ENCODE measurements at places on chromosomes 7 and 10. TPM values are rescaled to one million over a fixed set of nuclear protein-coding genes. Genes with fewer than 3 reads are reported as not detected.

The MMP21 gene
- 0.07 TPM for total RNA-seq

The HECW1 gene
- not detected for total RNA-seq

The PRRT4 gene
- not detected for total RNA-seq

The HSPA12A gene
- total RNA-seq = 0.13 TPM

The CAMK2B gene
- total RNA-seq = 2.7 TPM

The CFAP43 gene
- 0.07 TPM for total RNA-seq

The DIP2C gene
- 5.1 TPM for total RNA-seq

The ADK gene
- total RNA-seq = 63.2 TPM

The CCDC172 gene
- total RNA-seq = not detected

The BRAF gene
- total RNA-seq = 12.5 TPM

The PLAU gene
- 29.0 TPM for total RNA-seq

The AVL9 gene
- 32.9 TPM for total RNA-seq

The C10orf105 gene
- not detected for total RNA-seq

The CTAGE4 gene
- total RNA-seq = 0.07 TPM

The NPTX2 gene
- 0.26 TPM for total RNA-seq

The HMX3 gene
- total RNA-seq = not detected

The CALML5 gene
- total RNA-seq = not detected

The SRRM3 gene
- total RNA-seq = 0.53 TPM

The DNAJC30 gene
- total RNA-seq = 1.9 TPM

The KLF14 gene
- not detected for total RNA-seq

The NEUROD6 gene
- total RNA-seq = not detected

The PLEKHA1 gene
- 36.2 TPM for total RNA-seq

The LLCFC1 gene
- total RNA-seq = not detected

The ASB4 gene
- total RNA-seq = not detected

The SLC26A5 gene
- not detected for total RNA-seq

The ACTR3C gene
- total RNA-seq = 0.20 TPM

The GBX1 gene
- not detected for total RNA-seq

The SH2B2 gene
- 0.86 TPM for total RNA-seq

The POLR3A gene
- total RNA-seq = 18.4 TPM

The RADIL gene
- 0.46 TPM for total RNA-seq

The CBX3 gene
- total RNA-seq = 157 TPM

The ACSL5 gene
- 22.7 TPM for total RNA-seq

The CWF19L1 gene
- 33.3 TPM for total RNA-seq

The PRSS37 gene
- total RNA-seq = not detected

The PTF1A gene
- total RNA-seq = not detected

The GNAT3 gene
- not detected for total RNA-seq

The SPDYE16 gene
- total RNA-seq = not detected

The MALRD1 gene
- total RNA-seq = not detected

The CH25H gene
- 0.40 TPM for total RNA-seq

The TUBAL3 gene
- total RNA-seq = 0.11 TPM

The PRKG1 gene
- total RNA-seq = 1.3 TPM

The SPDYE6 gene
- not detected for total RNA-seq

The NPY gene
- total RNA-seq = not detected

The SH2D4B gene
- total RNA-seq = under 0.01 TPM

The ANKRD26 gene
- total RNA-seq = 6.5 TPM

The LRRN3 gene
- not detected for total RNA-seq
